ENCODE measurements at places on chromosomes 5 and 9.

DNA sequence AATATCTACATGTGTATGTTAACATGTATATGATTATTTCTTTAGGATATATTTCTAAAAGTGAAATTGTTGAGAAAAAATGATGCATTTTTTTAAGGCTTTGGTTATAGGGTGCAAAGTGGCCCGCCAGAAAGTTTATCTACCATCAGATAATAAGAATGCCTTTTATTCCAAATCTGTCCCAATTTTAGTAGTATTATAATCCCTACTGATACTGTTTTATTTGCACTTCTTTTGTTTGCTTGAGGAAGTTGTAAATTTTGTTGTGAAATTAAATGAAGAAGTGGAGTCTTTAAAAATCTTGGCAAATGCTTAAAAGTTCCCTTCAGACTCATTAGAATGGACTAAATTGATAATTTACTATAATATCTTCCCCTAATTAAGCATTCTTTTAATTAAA, 73.0 kb downstream of the NIPBL start:
- no peak for DNase-seq

DNA sequence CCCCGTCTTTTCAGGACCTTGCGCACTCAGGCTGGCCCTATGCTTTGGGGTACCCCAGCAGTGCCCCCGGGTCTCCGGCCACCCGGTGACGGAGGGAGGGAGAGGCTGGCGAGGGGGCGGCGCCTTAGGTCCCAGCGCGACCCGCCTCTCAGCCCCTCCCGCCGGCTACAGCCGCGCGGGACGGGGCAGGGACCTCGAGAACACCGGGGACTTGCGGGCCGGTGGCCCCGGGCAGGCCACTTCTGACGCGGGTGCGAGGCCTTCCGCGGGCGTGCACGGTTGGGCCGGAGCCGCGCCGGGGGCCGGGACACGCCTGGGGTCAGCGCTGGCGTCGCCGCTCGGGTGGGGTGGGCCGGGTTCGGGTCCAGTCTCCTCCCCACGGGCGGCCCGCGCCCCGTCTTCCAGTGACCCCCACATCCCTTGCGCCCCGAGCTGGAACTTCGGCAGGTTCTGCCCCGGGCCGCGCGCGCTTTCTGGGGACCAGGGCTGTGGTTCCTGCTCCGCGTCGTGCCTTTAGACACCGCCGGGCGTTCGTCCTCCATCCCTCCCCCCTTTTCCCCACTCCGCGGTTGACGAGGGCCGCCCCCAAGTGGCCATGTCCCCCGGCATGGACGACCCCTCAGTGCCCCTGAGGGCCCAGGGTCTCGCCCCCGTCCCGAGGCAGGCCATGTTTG, 3.8 kb upstream of the SQSTM1 start:
- no peak for DNase-seq

- no peak for DNase-seq
Measured at GRCh38 chr9:89664896-89665329, 60.1 kb downstream of the GADD45G start.

- DNase-seq: peak; percentile 6
Measured at GRCh38 chr5:543755-544674, 19.8 kb upstream of the SLC9A3 start.

DNA sequence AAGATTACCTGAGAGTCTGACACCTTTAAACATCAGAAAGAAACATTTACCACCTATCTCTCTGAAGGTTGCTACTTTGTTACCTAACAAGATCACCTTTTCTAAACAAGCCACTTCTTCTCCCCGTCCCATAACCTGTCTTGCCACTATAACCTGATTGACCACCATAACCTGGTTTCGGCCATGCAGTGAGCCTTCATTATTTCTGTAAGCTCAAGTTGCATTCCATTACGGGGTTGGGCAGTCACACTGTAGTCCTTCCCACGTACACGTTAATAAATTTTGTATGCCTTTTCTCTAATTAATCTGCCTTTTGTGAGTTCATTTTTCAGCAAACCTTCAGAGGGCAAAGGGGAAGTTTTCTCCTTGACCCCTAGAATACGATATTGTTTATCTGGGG, 28.0 kb upstream of the CCNG1 start:
- DNase-seq: no peak

DNA sequence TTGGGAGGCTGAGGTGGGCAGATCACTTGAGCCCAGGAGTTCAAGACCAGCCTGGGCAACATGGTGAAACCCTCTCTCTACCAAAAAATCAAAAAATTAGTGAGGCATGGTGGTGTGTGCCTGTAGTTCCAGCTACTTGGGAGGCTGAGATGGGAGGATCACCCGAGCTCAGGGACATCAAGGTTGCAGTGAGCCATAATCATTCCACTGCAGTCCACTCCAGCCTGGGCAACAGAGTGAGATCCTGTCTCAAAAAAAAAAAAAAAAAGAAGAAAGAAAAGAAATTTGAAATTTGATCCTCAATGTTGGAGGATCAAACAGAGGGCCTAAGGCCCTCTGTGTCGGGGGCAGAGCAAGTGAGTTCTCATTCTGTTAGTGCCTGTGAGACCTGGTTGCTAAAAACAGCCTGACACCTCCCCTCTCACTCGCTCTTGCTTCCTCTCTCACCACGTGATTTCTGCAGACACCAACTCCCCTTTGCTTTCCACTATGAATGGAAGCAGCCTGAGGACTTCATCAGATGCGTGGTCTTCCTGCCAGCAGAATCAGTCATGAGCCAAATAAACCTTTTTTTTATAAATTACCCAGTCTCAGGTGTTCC, 8.4 kb upstream of the GOLPH3 start:
- DNase-seq: no peak

DNA sequence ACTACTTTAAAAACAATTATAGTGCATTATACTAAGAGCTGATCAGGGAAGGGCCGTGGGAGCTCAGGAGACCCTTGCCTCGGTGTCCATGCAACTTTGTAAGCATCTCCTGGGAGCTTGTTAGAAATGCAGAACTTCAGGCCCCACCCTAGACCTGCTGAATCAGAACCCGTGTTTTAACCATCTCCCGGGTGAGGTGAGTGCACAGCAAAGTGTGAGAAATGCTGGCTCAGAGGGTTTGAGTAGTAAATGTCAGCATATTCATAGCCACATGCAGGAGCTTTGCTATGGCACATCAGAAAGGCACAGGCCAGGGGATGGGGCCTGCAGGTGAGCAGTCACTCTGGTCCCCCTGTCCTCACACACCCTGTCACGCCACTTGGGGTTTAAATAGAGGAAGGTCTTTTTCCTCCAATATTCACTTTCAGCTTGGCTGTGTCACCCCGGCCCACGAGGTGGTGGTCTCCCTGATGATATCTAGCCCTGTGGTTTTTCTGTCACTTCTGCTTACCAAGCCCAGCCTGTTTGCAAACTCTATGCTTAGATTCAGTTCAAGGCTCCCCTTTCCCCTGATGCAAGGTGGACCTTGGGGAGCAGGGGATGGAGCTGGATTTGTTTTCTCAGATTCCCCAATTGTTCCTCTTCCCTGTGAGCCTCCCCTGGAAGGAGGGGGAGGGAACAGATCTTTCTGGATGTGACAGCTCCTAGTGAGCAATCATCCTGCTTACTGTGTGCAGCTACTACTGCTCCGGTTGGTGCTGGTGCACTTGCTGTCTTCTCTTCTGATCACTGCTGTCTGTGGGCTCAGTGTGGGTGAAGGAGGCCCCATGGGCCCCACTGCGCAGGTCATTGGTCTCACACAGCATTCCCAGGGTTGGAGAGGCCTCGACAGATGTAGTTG, 51.8 kb upstream of the TGFBR1 start:
- DNase-seq: no peak

- DNase-seq: no peak
Measured at GRCh38 chr5:154483654-154484392, 5.8 kb upstream of the HAND1 start.

DNA sequence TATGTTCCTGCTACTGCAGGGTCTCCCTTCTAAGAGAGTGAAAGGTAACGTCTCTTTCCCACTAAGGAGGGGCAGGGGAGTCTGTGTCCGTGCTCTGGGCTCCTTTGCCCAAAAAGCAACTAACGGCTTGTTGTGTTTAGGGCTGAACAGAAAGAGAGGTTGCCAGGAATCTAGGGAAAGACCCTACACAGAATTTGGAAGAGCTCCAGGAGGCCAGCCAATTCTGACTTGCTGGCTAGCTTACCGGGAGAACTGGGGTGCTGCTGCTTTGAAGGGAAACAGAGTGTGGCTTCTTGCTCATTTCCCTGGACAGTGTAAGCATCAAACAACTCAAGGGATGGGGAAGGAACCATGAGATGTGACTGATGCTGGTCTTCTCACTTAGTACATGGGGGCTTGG, 176.1 kb downstream of the GADD45G start:
- no peak for DNase-seq

- no peak for DNase-seq
Measured at GRCh38 chr9:9142001-9142400, 1342.4 kb upstream of the DMAC1 start.

DNA sequence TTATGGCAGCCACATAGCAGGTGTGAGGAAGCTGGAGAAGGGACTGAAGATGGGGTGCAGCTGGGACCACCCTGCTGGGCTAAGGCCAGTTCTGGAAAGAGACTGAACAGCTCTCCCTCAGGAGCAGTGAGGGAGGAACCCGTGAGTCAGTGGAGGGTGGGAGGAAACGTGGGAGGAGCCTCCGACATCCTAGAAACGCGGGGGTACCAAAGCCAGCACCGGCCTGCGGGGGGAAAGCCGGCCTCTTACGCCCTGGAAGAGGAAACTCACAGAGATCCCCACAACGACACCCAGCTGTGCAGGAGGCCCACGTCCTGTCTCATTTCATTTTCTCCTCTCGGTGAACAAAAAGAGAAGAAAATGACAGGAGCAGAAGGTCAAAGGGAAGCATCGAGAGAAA, 185.8 kb upstream of the IRX4 start:
- no peak for DNase-seq

All from stimulated activated CD8-positive, alpha-beta memory T cell treated with anti-CD3 and anti-CD28 coated beads, Interleukin-4, amount 100 ng/mL, for 4 hours (primary cell).